ENCODE measurements at places on chromosomes 3 and 15.

DNA sequence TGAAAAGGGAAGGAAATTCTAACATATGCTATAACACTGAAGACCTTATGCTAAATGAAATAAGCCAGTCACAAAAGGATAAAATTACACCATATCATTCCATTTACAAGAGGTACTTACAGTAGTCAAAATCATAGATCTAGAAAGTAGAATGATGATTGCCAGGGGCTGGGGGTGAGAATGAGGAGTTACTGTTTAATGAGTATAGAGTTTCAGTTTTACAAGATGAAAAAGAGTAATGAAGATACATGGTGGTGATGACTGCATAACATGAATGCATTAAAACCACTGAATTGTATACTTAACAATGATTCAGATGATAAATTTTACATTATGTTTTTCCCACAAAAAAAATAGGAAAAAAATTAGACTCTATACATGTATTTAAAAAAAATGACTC lies 152.6 kb downstream of the SCAPER start:
- no peak for DNase-seq

DNA sequence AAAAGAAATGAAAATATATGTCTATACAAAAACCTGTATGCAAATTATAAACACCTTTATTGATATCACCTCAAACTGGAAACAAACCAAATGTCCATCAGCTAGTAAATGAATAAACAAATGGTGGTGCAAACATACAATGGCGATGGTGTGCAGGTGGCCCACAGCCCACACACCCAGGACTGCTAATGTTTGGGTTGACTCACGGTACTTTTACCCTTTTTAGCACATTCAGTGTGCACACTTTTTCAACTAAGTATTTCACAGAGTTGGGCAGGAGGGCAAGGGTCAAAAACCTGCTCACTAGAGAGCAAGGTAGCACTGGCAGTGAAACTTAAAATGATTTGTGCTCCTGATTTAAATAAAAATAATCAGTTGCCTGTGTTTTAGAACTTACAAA lies 123.1 kb upstream of the BHLHE40 start:
- DNase-seq: no peak

- no peak for DNase-seq
Measured at GRCh38 chr15:83449937-83450506, 2.9 kb downstream of the SH3GL3 start.

DNA sequence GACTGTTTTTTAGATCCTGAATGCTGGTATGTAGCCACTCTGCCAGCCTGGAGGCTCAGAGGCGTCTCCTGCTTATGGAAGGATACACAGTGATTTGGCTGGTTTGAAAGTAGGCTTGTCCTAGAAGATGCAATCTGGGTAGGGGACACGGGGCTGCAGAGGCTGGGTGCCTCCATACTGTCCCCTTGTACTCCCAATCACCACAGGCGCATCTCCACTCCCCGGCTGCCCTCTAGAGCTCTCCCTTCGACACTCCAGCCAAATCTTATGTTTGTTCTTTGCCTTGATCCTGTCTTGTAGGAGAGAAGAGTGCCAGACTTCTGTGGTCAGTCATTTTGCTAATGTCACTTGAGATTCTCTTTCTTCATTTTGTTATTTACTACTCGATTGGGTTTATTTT lies 168.8 kb upstream of the THRB start:
- no peak for DNase-seq

GRCh38 chr15:101615986-101616848 lies 36.0 kb downstream of the TM2D3 start:
- peak; percentile 77 for DNase-seq

GRCh38 chr3:2802429-2802828 lies 307.7 kb downstream of the IL5RA start:
- no peak for DNase-seq

DNA sequence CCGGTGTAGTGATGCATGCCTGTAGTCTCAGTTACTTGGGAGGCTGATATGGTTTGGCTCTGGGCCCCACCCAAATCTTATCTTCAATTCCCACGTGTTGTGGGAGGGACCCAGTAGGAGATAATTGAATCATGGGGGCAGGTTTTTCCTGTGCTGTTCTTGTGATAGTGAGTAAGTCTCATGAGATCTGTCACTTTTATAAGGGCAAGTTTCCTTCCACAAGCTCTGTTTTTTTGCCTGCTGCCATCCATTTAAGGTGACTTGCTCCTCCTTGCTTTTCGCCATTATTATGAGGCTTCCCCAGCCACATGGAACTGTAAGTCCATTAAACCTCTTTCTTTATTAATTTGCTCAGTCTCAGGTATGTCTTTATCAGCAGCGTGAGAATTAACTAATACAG lies 566.7 kb upstream of the NECTIN3 start:
- DNase-seq: no peak

GRCh38 chr3:16508243-16508578 lies 5.3 kb downstream of the RFTN1 start:
- DNase-seq: no peak

DNA sequence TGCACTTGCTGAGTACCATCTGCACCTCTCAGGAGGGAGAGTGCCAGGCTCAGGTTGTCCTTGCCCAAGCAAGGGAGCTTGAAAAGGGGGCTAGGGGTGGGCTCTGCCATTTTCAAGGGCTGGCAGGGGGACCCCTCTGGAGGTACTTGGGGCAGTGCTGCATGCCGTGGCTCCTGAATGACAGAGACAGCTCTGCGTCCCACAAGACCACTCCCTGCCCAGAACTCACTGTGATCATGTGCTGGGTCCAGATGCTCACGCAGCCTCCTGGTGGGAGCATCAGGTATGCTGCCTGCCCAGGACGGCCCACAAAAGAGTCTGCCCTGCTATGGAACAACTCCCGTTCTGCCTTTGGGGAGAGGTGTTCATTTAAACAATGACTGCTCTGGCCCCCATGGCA lies 165.2 kb downstream of the GOLGA6L4 start:
- no peak for DNase-seq
